ENCODE measurements at places on chromosomes 3 and 15.

DNA sequence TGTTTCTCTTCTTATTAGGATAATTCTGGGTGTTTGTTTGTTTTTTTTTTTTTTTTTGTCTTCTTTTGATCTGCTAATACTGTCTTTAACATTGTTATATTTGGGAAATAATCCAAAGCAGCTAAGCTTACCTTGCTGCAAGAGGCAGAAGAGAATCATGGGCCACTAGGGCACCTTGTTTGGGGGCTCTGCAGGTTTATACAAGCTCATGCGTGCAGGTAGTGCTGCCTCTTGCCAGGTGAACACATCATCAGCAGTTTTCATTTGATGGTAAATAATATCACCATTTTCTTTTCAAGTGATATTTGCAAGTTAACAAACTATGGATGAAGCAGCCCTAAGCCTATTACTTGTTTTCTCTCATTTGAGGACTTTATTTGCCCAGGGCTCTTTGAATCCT, 37.9 kb downstream of the MAP3K13 start:
- DNase-seq = no peak

DNA sequence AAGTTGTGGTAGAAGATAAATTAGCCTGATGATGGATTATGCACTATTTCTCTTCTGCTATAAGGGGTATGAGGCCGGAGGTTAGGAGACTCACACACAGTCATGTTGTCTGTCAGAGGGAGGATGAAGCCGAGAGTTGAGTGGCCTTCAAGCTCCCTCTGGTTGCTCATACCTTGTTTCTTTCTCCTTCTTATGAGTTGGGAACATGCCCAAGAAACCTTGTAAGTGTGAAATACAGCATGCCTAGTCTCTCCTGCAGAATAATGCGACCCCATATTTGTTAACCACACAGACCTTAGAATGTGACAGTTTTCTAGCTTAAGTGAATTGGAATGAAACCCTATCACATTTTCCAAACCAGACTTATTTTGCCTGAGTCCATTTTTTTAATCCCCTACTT, 366.7 kb downstream of the PTPRG start:
- no peak for DNase-seq

- no peak for DNase-seq
Measured at GRCh38 chr3:184399410-184399809, 19.6 kb downstream of the CHRD start.

DNA sequence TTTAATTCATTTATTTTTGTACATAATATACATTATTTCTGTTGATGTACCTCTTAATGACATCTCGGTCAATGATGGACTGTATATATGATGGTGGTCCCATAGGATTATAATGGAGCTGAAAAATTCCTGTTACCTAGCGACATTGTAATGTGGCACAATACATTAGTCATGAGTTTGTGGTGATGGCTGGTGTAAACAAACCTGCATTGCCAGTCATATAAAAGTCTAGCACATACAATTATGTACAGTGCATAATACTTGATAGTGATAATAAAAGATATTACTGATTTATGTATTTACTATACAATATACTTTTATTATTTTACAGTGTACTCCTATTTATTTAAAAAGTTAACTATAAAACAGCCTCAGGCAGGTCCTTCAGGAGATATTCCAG, 15.1 kb downstream of the TTC14 start:
- no peak for DNase-seq

- no peak for DNase-seq
Measured at GRCh38 chr3:142106548-142106947, 42.8 kb downstream of the TFDP2 start.

DNA sequence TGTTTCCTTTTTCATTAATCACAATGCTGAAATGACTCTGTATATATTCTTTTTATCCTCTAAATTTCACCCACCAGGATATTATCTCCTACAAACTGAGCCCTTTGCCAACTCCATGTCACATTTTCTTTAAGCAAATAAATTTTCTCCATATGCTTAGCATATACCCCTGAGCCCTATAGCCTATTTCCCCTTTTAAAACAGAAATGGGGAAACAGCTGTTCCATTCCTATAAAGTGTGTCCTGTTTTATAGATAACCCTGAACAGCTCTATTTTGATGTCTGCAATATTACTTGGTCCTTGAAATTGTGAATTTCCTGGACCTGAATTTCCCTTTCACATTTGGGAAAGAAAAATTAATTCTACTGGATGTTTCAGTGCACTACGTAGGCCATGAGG, 15.6 kb upstream of the FILIP1L start:
- no peak for DNase-seq

- DNase-seq = no peak
Measured at GRCh38 chr15:66454143-66454542, 43.4 kb downstream of the SNAPC5 start.

DNA sequence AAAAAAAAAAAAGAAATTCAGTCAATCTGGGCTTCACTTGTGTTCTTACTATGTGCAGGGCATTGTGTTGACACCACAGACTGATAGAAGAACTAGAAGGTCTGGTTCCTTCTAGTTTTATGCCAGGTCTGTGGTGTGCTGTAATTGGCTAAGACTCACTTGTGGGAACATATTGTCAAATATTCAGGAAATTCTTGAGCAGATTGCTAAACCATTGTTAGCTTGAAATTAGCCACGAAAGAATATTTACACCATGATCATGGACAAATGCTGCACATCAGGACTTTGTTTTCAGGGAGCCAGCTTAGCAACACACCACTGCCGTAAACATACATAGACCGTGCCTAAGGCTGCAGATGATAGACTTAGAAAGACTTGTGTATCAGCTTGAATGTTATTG, 74.6 kb downstream of the GTPBP8 start:
- no peak for DNase-seq

DNA sequence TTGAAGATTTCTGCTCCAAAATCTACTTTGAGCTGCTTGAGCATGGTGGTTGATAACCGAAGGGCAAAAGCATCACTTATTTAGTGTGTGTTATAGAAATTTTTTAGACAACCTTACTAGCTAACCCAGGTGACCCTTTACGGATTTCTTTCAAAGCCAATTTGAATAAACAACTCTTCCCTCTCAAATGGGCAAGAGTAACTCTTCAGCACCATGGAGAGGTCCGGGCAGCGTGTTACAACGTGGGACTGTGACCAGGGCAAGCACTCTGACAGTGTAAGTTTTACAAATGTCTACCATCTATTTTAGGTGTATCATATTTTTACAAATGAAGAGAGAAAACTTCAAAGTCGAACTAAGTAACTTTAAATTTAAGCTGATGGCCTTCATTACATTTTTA, 471.8 kb downstream of the MFSD1 start:
- no peak for DNase-seq

- DNase-seq = no peak
Measured at GRCh38 chr3:62201438-62202035, 171.8 kb downstream of the FEZF2 start.

GRCh38 chr15:40290918-40291574, 8.2 kb upstream of the ANKRD63 start:
- no peak for DNase-seq

DNA sequence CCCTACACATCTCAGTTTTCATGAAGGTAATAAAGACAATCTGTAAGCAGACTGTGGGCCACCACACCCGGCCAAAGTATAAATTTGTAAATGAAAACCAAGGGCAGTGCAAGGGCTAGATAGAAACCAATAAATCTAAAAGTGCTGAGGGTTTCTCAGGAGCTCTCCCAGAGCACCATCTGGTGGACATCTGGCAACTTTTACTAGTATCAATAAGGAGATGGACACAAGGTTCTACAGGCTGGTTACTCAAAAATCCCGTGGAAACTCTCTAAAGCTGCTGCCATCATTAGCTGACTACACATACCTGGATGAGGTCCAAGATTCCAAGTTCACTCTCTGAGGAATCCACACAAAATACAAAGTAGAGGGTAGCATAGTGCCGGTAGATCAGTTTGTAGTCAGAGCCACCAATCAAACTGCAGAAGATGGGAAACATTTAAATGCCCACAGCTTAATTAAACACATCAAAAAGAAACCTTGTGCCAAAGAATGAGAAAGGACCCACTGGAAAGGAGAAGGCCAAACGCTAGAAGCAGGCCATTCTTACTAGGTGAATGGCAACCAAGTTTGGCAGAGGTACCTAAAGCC, 5.5 kb downstream of the AP3S2 start:
- DNase-seq = no peak

DNA sequence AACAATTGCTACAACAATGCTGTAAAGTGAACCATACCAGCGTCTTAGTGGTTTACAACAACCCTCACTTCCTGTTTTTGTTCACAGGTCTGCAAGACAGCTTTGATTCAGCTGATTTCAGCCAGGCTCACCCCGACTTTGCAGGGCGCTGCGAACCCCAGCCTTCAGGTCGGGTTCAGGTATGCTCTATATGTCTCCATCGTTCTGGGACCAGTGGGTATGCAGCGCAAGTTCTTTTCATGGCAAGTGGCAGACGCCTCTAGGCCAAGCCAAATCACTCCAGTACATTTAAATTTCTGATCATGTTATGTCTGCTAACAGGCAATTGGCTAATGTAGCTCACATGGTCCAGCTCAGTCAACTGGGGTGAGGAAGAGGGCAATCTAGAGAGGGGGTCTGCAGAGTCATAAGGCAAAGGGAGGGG, 52.4 kb upstream of the RGMA start:
- no peak for DNase-seq

DNA sequence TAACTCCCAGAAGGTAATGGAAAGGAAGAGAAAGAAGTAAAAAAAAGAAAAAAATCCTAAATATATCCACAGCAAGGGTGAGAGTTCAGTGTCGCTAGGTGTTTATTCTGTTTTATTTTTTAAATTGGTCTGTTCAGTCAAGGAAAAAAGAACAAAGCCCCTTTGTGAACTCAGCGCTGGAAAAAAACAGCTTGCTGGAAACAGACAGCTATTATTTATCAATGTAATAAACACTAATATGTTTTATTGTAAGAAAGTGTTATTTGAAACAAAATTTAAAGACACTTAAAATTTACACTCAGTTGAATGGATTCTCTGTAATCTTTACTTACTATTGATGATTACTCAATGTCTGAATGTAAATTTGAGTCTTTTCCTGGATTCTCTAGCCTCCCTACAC, 32.3 kb upstream of the LEKR1 start:
- no peak for DNase-seq

DNA sequence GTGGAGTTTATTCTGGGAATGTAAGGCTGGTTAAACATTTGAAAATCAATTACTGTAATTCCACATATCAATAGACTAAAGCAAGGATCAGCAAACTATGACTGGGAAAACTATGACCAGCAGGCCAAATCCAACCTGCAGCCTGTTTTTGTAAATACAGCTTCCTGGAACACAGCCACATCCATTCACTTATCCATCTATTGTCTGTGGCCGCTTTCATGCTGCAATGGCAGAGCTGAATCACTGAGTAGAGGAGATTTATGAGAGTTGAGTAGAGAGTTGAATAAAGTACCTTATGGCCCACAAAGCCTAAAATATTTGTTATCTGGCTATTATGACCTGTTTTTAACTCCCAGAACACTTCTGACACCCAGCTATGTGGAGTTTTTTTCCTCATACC, 12.2 kb downstream of the MYLK start:
- DNase-seq = no peak

- DNase-seq = no peak
Measured at GRCh38 chr3:176911579-176911978, 285.7 kb downstream of the TBL1XR1 start.

GRCh38 chr15:51369451-51369761, 28.0 kb downstream of the GLDN start:
- DNase-seq = no peak

DNA sequence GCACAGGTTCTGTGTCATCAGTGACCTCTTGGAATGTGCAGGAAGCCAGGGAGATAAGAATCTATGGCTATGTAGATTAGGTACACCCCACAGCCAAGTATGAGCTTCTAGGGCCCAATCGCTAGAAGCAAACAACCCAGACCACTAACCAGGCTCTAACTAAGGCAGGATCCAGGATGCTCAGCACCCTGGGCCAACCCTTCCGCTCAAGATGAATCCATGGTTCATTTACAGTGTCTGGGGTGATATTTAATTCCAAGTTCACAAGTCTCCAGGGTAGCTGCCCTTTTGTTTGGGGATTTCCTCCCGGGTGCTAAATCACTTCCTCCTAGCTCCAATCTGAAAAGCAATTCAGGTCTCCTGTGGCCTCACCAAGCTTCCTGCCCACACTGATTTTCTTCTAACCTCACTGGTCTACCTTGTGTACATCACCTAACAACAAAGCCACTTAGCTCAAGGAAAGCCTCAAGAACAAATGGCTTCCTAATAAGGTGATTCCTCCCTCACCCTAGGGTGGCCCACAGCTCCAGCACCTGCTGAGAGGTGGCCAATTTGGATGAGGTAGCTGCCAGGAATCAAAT, 2.4 kb downstream of the EHD4 start:
- no peak for DNase-seq

DNA sequence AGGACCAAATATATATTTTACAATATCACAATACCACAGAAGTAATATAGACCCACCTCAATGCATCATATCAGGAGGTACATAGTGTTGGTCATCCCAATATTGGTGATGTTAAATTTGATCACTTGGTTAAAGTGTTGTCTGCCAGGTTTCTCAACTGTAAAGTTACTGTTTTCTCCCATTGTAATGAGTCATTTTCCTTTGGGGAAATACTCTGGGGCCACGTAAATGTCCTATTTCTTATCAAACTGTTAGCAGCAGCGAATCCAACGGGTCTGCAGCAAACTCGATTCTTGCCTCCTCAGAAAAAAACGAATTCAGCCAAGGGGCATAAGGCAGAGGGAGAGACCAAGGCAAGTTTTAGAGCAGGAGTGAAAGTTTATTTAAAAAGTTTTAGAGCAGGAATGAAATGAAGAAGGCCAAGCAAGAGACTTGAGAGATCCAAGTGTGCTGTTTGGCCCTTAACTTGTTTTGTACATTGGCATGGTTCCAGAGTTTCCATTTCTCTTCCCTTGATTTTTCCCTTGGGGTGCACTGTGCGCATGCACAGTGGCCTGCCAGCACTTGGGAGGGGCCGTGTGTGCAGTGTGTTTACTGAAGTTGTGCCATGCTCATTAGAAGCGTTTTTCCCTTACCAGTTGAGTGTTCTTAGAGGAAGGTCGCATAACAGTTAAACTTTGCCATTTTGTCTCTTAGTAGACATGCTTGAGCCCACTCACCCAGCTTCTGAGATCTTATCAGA, 512.5 kb downstream of the AGBL1 start:
- no peak for DNase-seq

DNA sequence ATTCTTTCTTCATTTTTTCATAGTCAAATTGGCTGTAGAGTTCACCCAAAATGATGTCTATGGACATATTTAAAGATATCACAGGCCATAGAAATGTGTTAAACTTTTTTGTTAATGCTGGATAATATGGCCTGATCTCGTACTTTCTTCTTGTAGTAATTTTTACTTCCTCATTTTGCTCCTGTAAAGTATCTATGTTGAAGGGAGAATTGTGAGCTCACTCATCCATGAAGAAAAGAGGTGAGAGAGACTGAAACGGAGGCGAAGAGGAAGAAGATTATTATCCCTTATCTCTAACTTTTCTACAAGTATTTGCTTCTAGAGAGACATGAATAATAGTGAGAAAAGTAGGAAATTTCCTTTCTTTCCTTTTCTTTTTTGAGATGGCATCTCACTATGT, 613.8 kb upstream of the TBL1XR1 start:
- DNase-seq = no peak

DNA sequence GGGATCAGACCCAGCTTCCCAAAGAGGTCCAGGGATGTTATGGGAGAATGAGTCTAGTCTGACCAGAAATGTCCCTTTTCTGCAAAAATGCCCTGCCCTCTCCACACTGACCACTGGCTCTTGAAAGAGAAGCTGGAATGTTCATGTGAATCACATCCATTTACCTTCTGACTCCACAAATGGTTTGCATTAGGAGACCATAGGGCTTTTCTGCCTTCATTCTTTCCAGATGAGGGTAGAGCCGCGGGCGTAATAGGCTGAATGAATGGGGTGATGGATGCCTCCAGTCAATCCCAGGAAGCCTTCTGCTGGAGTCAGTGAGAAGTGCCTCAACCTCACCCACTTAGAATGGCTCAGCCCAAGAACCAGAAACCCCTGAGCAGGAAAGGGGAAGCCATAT, 47.2 kb upstream of the IREB2 start:
- no peak for DNase-seq

Data from activated naive CD4-positive, alpha-beta T cell (primary cell).